NCI-H510A (cell line): ENCODE measurements at places on chromosomes 11 and 22.

DNA sequence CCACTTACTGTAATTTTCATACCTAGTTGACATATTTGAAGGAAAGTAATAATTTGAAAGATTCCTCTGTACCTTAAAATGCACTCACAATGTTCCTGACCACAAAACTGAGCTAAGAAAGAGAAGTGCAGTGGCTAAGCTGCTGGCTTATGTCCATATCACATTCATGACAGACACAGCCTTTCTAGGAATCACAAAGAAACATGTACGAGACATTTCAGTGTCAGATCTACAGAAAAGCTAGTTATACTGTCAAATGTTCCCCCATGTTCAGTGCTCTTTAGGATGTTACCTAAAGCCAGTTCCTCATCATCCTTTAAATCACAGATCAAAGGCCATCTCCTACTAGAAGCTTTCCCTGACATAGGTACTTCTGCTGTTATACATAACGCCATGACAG is 142.2 kb upstream of the C11orf58 start:
- no peak for DNase-seq

DNA sequence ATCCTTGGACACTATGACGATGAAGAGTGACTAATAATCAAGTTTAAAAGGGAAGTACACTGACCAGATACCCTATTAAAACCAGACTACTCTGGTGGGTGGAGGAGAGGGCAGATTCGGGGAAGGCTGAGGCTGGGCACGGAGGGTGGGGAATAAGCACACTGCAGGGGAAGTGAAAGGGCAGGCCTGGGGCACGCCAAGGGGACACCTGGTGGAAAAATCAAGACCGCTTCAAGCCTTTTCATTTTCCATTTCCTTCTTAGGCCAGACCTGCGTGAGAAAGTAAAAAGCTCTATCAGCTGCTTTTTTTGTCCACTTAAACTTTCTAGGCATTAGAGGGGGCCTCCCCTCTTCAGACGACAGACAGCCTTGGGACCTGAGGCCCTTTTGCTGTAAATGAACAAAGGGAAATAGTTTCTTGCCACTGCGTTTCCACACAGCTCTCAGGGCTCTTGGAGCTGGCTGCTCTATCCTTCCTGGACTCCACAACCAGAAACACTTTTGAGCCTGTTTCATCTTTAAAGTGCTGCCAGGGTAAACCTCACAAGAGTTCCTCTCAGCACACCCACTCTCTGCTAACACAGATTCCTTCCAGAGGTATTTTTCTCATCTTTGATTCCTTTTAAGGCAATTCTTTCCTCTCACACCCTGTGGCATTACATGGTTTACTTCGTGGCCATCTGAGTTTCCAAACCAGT is 25.0 kb upstream of the SERPIND1 start:
- no peak for DNase-seq

GRCh38 chr11:86571273-86571948 is 101.0 kb downstream of the ME3 start:
- DNase-seq: no peak

DNA sequence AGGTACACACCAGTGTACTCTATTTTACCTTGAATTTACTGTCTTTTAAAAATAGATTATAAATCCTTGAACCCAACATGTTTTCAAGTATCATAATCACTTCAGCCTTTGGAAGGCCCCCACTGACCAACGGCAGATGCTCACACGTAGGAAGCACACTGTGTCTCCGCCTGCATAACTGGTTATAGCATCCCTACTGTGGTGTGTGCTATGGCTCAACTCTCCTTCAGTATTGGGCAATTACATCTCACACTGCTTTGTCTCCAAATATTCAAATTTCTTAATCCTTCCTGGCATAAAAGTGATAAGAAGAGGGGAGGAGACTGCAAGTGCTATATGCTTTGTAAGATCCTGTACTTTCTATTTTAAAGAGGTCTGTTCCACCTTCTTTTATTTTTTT is 165.7 kb downstream of the CADM1 start:
- DNase-seq: no peak

GRCh38 chr11:30131535-30131934 is 99.3 kb upstream of the FSHB start:
- DNase-seq: no peak

- no peak for DNase-seq
These were observed 83.5 kb downstream of the C22orf31 start for GRCh38 chr22:28978158-28978557.

GRCh38 chr11:3808861-3809623 is 682 bp downstream of the PGAP2 start:
- DNase-seq: no peak

DNA sequence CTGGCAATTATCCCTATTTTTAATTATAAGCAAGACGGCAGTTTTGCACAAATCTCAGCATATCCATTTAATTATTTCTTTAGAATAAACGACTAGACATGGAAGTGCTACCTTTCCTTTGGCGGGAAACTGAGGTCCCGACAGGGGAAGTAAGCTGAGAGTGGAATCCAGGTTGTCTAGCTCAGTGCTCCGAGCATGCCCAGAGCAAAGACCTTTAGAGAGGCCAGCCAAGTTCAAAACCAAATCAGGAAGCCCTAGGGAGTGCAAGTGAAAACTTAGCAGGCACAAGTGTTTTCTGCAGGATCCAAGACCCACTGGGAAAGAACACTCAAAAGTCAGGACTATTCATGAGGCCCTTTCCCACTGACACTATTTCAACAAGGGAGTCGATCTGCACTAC is 22.7 kb upstream of the SCN2B start:
- DNase-seq: no peak

GRCh38 chr11:20438637-20439036 is 51.1 kb downstream of the PRMT3 start:
- DNase-seq: no peak

- no peak for DNase-seq
These were observed 33.0 kb downstream of the VSIG10L2 start for GRCh38 chr11:125978778-125979407.

- DNase-seq: no peak
These were observed 114.8 kb downstream of the FAM76B start for GRCh38 chr11:95674657-95675358.

DNA sequence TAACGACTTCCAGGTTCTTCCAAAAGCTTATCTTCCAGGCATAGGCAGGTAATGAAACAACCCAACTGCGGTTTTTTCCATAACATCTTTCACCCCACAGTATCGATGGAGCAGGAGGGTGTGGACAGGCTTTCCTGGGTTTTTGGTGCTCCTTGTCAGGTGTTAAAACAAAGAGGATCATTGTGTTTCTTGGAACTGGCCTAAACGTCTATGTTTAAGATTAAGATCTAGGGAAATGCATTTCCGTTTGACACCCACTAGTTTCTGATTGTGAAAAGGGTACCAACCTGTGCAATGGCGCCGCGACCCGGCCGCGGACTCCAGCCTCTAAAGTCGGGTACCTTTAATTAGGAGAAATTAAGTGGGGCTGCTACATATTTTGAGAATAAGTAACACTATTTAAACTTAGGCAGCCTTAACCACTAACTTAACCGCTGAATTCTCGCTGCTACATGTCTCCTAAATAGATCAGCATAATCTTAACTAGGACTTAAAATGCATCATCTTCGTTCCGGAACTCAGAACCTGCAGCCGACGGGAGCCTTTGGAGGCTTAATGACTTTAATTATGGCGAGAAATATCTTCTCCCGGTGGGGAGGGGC is 31.5 kb downstream of the C22orf31 start:
- no peak for DNase-seq

DNA sequence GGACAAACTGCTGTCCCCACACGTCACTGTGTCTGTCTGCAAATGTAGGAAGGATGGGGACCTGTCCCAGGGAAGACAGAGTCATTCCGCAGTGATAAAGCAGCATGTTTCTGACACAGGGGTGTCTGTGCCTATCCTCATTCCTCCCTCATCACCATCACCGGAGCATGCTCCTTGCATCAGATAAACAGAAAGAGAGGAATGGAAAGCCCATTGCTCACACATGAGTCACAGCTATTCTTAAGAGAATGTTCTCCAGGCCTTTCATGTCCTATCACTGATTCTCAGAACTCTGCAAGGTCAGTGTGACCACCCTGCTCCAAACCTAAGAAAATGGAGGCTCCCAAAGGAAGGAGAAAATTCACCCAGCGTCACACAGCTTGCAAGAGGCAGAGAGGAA is 38.9 kb downstream of the ZNF195 start:
- DNase-seq: no peak

DNA sequence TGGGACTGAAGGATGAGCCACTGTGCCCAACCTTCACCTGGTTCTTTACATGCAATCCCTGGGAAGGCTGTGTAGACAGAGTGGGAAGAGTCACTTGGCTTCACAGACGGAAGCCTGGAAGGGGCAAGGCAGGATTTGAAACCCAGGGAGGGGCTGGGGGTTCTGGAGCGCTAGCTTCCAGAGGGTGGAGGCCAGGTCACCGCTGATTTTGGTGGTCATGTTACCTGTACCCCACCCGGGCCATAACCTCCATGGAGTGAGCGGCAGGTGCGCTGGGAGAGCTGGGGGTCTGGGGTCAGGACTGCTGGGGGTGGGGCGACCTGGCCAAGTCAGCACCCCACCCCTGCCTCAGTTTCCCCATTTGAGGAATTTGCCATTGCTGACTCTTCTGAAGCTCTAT is 38.3 kb downstream of the PDGFB start:
- no peak for DNase-seq
